ENCODE measurements at places on chromosomes 7 and 10.

DNA sequence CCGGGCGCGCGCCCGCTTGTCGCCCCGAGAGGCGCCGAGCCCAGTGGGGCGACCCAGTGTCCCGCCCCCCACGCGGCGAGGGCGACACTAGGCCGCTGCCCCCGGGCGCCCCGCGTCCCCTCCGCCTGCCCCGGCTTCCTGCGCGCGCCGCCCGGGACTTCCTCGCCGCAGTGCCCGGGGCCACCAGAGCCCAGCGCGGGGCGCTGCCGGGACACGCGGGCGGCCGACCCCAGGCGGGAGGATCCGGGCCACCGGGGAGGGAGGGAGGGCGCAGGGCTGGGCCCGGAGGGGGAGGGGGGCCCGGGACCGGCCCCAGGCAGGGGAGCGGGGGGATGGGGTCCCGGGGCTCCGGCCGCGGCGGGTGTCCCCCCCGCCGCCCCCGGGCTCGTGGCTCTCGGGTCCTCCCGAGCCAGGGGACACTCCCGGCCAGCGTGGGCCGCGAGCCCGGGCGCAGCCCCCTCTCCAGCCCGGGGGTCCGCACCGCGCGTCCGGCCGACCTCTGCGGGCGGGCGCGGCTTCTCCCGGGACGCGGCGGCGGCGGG, 435 bp upstream of the PWWP2B start:
- no peak for DNase-seq

DNA sequence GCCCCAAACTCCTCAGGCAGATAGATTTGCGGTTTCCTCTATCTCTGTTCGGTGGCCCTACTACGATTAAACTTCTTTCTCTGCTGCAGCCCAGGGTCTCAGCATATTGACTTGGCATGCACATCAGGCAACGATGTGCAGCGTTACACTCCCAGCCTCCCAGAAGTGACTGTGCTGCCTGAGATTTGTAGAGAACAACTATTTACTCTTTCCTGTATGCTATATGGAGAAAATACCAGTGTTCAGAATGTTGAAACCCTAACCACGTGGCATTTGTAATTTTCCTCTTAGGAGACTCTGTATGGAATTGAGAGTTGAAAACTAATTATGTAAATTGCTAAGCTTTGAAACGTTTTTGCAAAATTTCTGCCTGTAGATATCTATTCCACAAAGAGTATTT, 50.9 kb downstream of the GNAI1 start:
- DNase-seq, result no peak

DNA sequence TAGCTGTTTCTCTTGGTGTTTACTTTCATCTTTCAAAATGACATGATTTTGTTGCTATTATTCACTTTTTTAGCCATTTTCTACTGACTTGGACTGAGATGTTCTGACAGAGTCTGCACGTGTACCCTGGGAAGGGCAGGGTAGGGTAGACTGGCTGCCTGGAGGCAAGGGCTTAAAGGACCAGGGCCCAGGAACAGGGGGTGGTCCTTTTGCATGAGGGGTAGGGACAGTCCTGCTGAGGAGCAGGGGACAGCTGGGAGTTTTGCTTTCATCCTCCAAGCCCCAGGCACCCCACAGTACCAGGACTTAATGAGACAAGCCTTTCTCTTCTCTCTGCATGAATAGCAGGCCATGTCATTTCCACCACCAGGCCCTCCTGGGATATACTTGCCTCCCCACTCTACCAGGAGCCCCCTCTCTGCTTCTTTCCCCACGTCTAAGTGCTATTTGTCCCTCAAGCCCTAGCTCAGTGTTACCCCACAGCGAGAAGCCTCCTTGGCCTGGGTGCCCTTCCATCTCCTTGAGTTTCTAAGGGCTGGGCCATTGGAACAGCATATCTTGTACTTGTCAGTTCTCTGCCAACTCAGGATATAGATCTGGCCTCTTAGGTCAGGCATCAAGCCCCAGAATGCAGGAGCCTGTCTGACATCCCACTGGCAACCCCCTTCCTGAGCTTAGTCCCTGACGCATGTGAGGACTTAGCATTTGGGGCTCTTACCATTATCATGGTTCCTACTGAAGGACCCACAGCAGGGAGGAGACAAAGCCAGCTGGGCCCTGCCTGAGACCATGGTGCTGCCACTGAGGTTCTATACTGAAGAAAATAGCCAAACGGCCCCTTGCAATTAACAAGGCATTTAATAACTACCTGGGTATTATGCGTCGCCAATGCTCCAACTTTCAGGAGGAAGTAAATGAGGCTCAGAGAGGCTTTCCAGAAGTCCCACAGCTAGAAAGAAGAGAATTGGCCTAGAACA, 78.4 kb upstream of the UNC5B start:
- DNase-seq, result no peak

DNA sequence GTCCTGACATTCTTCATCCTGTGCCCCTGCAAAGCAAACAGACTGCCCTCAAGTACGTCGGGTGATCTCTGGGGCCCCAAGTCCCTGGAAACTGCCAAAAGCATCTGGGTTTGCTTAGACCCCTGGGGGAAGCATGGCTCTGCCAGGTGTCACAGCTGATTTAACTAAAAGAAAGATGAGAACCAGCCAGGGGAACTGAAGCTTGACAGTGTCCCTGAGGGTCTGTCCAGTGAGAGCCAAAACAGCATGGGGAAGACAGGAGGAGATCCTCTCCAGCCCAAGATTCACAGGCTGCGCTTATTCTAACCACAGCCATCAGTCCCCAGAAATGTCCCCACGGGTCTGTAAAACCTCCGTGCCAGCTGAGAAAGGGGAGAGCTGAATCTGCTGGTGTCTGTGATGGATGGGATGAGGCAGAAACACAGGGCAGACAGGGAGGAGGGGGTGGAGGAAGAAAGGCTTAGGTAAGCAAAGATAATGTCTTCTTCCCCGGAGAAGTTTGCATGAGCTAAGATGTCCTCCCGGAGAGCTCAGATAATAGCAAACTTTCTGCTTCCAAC, 21.3 kb downstream of the CCDC3 start:
- DNase-seq, result no peak

GRCh38 chr7:1505731-1506550, 1.8 kb upstream of the INTS1 start:
- DNase-seq, result no peak

DNA sequence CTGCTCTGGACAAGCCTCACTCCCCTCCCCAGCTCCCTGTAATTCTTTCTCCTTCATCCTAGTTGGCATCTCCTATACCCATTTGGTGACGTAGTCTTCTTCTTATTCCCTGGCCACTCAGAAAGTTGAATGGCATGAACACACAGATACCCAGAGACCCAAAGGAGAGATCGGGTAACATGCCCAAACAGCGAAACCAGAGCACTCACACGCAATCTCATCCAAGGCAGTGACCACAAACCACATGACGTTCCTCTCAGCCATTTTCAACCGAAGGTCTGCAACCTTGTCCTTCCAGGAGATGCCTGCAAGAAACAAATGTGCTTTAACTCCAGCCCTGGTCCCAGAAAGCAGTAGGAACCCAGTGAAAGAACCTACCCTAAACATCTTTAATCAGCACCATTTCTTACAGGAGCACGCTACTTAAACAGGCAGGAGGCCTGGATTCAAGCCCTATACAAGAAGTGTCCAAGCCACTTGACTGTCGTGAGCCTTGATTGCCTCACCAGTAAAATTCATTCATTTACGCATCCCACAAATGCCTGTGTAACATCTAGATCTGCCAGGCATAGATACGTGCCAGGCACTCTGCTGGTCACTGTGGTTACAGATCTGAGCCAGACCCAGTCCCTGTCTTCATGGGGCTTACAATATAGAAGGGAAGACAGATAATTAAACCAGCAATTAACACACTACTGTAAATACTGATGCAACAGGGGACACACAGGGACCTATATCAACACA, 37.1 kb downstream of the XPNPEP1 start:
- DNase-seq, result no peak

DNA sequence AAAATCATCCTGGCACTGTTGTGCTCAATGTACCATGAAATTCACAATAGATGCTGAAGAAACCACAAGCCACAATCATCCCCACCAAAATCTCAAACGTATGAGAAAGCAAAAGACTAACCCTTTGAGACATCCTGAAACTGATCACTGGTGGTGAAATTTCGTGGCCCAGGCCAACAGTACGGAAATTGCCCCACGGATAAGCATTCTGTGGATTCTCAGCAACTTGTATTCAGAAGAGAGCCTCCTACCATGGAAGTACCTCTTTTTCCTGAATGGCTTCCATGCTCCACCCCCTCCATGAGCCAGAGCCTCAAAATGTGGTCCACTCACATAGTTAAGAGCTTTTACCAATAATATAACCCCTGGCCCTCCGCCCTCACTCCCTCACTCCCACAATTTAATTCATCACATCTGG, 163.9 kb upstream of the AUTS2 start:
- no peak for DNase-seq

- DNase-seq, result no peak
Measured at GRCh38 chr10:72077275-72077990, 10.9 kb downstream of the SPOCK2 start.

GRCh38 chr7:40356871-40357709, 222.3 kb downstream of the SUGCT start:
- DNase-seq, result no peak

DNA sequence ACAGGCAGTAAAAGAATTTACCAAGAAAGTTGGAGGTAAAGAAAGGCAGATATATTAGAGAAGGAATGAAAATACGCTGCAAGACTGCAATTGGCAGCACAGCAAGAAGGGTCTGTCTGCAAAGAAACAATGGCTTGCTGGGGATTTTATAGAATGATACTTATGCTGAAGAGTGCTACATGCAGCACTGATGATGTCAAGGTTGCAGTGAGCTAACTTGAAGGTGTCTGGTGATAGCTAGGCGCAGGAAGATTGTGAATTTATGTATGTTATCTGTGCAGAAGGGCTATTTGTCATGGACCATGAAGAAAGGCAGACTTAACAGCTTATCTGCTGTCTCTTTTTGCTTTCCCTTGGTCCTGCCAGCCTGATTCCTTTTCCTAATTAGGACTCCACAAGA, 319.3 kb upstream of the KMT2E start:
- DNase-seq, result no peak
